Left lung (tissue), 14 donors: ENCODE measurements at places on chromosomes 16 and 17. TPM values are rescaled to one million over a fixed set of nuclear protein-coding genes. Genes with fewer than 3 reads are reported as not detected.

ENPP7 gene
- 0.18 TPM for total RNA-seq

OSGIN1 gene
- total RNA-seq: 18.0 TPM

SDR42E2 gene
- total RNA-seq: 0.10 TPM

ATP2A1 gene
- total RNA-seq: 0.68 TPM

CEP295NL gene
- total RNA-seq: 1.6 TPM

CDH3 gene
- 59.7 TPM for total RNA-seq

CPNE2 gene
- total RNA-seq: 49.9 TPM

IRX5 gene
- 12.8 TPM for total RNA-seq

HOXB4 gene
- total RNA-seq: 4.5 TPM

CA4 gene
- total RNA-seq: 10.6 TPM

ATP2C2 gene
- 52.8 TPM for total RNA-seq

ARL5C gene
- total RNA-seq: not detected

TNFRSF17 gene
- total RNA-seq: 1.2 TPM

PIRT gene
- total RNA-seq: not detected

CTRB2 gene
- total RNA-seq: not detected

SHISA9 gene
- not detected for total RNA-seq

CES5A gene
- not detected for total RNA-seq

KRTAP9-4 gene
- not detected for total RNA-seq

ARHGDIG gene
- total RNA-seq: 1.1 TPM

GNAO1 gene
- 1.3 TPM for total RNA-seq

MYH13 gene
- not detected for total RNA-seq

KRTAP1-5 gene
- total RNA-seq: not detected

LYRM9 gene
- total RNA-seq: 6.2 TPM

TUBG2 gene
- 13.1 TPM for total RNA-seq
